Stimulated activated CD8-positive, alpha-beta memory T cell treated with anti-CD3 and anti-CD28 coated beads, Interleukin-7, amount 100 ng/mL, for 4 hours (primary cell): ENCODE measurements at places on chromosomes 3 and 15.

DNA sequence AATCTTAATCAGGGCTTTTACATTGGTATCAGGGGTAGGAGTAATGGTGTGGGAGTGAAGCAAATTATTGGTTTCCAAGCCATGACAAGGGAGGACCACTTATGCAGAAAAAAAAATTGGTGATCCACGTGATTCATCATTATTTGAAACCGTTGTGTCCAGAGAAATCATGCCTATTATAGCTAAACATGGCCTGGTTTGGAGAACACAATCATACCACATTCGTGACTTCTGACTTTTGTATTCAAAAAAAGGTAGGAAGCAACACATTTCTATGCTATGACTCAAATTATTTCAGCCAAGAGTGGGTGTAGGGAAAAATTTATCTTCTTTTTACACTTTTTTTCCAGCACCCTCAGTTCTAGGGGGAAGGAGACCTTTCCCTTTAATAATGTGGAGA is 924.3 kb upstream of the GBE1 start:
- DNase-seq = no peak

DNA sequence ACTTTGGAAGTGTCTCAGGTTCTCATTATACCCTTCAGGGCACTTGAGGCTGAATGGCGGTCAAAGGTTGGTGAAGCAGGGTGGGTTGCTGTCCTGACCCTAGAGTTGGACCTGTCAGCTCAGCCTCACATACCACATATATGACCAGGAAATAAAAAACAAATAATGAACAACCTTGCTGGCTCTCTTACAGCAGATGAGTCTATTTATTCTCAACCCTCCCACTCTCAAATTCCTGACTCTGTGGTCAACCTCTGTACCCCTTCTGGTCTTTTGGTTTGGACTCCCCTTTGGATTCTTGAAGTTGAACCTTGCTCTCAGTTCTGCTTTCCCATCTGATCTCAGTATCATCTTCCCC is 16.9 kb downstream of the PPP2R3A start:
- no peak for DNase-seq

GRCh38 chr3:110492876-110493275 is 578.7 kb upstream of the NECTIN3 start:
- no peak for DNase-seq

- DNase-seq = no peak
Observed at GRCh38 chr3:186971578-186971977, 41.3 kb downstream of the ST6GAL1 start.

- DNase-seq = no peak
Observed at GRCh38 chr15:31382713-31383045, 56.0 kb downstream of the KLF13 start.

- no peak for DNase-seq
Observed at GRCh38 chr3:172536505-172536904, 13.3 kb upstream of the TNFSF10 start.

DNA sequence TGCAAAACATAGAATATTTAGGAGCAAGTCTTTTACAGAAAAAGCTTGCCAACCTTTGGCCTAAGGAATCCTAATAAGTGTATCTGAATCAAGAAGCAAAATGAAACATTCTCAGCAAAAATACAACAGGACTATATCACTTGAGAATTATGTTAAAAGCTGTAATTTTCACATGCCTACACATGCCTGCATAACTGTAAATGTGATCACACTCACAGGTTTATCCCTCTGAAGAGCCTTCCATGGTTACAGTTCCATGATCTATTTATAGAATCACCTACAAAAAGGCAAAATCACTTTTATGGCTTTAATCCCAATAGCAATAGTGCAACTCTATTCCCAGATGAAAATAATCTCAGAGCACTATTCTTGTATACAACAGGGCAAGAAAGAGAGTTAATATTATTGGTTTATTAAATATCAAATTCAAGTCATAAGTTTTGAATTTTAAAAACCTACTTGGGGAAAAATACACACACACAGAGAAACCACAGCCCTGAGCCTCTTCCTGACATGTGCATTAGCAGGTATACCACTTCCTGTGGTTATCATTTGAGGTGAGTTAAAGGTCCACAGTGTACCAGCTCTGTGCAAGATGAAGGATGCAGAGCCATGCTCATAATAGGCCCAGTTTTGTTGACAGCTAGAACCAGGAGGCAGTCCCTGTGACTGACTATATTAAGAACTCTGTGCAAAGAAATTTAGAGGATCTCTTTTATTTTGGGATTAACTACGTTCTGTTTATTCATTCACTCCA is 252.5 kb upstream of the TGFBR2 start:
- peak; percentile 20 for DNase-seq

GRCh38 chr15:23420806-23421575 is 26.1 kb downstream of the GOLGA6L2 start:
- DNase-seq = no peak

DNA sequence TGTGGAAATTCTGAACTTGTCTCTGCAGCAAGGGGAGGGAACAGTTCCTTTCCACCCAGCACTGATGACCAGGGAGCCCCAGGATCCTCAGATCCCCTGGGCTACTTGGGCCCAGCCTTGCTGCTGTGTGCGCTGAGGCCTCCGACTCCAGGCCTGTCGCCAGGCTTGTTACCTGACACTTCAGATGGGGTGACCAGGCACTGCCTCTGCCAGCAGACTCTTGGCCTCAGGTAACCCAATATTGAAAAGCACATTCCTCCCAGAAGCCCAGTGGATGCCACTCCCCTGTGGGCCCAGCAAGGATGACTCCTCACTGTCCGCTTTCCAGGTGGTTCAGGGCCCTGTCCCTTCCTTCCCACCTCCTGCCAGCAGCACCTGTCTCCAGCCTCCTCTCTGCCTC is 3.5 kb upstream of the PLA2G4E start:
- DNase-seq = no peak

DNA sequence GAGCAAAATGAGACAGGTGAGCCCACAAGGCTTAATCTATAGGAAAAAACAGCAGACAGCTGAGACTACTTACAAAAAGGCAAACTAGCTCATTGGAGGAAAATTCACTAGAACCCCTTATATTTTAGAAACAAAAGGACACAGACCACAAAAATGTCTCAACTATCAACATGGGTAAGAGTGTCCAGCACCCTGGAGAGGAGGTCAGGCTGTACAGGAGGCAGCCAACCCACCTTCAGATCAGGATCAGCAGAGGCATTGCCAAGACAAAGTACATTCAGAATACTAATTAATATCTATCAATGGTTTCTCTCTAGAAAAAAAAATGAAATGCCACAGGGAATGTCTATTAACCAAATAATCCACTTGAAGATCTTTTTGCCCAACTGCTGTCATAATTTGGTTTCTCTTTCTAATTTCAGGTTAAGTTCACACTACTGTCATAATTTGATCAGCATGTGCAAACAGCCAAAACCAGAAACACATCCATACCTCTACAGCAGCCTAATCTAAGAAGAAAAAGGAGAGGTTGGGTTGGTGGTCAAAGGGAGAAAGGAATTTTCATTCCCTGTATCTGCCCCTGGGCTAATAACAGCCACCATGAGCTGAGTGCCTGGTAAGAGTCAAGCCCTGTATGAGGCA is 26.0 kb upstream of the THBS1 start:
- DNase-seq = no peak

DNA sequence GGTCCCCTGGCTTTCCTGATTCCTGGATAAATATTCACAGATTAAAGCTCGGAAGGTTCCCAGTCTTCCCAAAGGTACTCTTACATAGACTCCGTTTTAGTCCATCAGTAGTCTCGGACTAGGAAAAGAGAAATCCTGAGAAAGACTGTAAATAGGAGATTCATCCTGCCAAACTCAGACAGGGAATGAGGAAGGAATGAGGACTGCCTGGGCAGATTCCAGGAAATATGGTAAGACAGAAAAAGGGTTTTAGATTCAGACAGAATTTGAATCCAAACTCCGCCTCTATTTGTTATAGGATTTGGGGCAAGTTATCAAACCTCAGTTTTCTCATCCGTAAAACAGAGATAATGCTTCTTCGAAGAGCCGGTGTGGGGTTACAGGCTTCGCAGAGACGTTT is 77.8 kb upstream of the VGLL4 start:
- DNase-seq = no peak

DNA sequence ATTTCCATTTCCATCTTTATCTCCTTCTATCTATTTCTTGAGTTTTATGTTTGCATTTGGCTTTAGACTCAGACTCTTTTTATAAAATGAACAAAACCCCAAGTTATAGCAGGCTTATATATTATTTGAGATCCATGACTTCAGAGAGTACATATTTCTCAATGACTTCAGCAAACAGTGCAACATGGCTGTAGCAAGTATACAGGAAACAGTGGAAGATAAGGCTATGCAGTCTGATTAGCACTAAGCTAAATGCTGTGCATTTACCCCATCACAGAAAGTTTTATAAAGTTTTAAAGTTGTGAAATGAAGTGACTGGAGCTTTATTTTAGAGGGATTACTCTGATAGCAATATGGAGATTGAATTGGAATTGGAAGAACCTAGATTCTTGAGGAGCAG is 463.5 kb upstream of the TGFBR2 start:
- no peak for DNase-seq

DNA sequence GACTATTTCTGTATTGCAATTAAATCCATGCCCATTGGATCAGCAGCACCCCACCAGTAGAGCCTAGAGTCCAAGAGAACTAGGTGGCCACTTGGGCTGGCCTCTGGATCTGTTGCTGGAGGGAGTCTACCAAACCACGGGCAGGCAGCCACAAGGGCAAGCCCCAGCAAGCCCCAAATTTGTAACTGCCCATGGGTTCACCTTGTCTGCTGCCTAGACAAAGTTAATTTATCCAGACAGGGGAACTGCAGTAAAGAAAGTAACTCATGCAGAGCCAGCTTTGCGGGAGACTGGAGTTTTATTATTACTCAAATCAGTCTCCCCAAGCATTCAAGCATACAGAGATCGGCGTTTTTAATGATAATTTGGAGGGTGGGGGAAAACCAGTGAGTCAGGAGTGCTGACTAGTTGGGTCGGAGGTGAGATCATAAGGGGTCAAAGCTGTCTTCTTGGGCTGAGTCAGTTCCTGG is 74.0 kb upstream of the TERB2 start:
- DNase-seq = no peak

DNA sequence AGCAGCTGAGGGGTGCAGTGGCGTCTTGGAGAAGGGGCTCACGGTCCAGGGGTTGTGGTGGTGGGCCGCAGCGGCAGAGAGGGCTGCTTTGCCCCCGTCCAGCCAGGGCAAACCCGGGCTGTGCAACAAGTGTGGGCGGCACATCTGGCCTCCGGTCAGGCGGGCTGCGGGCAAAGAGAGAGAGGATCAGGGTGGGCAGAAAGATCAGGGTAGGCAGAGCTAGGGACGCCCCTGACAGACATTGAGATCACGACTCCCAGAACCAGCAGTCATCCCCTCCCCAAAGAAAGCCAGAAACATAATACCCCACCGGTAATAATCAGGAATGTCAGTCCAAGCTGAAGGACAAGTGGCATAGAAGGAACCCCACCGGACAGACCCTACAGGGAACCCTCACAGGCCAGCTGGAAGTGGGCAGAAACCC is 6.8 kb downstream of the GATA2 start:
- no peak for DNase-seq

DNA sequence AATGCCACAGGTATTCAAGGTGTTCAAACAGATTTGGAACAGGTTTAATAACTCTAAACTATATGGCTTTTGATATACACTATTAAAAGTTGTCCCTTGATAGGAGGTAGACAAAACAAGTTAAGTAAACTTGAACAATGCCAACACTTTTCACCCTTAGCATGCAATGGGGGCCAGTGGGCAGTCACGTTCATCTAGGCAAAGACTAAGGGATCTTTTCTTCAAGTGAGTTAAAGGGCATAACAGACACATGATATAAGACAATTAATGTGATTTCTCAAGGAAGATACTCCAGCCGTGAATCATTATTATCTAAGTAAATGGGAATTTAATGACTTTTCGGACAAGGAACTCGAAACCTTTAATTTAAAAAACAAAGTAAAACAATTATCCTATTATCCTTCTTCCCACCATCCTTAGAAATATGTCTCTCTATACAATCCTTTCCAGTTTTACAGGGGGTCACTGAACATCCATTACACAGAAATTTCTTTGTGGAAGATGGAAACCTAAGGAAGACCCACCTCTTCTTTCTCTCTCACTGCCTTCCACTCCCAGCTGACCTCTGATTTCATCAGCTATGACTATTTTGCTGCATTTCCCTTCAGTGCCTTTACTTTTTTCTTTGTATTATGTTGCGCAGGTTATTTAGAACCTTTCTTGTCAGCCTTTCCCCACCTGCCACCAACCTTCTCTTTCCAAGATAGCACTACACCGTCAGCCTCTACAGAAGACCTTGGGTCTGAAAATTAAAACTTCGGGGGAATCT is 1.5 kb downstream of the CLDN1 start:
- no peak for DNase-seq

GRCh38 chr3:197038679-197039462 is 9.3 kb upstream of the MELTF start:
- no peak for DNase-seq

DNA sequence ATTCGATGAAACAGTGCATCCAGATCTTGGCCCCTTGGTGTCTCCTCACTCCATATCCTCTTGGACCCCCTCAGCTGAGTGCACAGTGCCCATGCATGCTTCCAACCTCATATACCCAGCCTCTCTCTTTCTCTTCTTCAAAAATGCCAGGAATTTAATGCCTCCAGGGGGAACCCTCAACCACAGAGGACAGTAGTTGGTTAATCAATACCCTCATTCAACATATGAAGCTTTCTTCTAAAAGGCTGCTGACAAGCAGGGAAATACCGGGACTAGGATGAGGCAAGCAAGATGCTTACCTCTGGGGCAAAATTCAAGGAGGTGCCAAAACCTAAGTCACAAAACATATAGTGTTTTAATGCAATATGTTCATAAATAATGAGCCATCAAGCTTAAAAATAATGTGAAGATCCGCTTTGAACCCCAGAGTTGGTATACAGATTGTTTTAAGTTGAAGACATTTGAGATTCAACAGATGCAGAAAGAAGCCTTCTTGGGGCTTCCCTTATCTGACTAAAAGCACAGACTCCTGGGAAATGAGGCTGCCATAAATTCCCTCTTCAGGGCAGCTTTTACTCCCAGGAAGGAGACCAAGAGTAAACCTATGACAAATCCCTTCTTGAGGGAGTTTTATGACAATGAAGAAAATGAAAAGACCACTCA is 48.2 kb upstream of the FHIT start:
- no peak for DNase-seq

GRCh38 chr3:160870327-160870726 is 114.3 kb downstream of the PPM1L start:
- DNase-seq = no peak

- no peak for DNase-seq
Observed at GRCh38 chr3:23640471-23641146, 165.1 kb upstream of the UBE2E1 start.

DNA sequence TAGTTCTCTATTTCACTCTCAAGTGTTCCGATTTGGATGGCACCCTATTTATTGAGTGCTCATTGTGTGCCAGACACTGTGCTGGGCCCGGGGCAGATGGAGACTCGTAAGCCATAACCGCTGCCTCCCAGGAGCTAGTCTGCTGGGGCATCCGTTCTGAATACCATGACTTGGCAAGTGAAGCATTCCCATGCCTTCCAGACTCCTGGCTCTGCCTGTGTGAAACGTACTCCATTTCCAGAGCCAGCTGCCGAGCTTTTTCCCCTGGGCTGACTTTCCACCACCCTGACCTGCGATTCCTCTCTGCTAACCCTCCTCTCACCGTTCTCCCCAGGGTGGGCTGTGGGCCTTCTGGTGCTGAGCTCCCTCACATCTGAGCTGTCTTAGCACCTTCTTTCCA is 303.1 kb upstream of the CTDSPL start:
- DNase-seq = no peak

GRCh38 chr3:55661141-55661540 is 174.0 kb upstream of the WNT5A start:
- no peak for DNase-seq

- DNase-seq = no peak
Observed at GRCh38 chr15:61621146-61621545, 392.0 kb upstream of the RORA start.

GRCh38 chr15:22888120-22888859 is 49.8 kb downstream of the NIPA2 start:
- DNase-seq = no peak
